ENCODE measurements at places on chromosomes 4 and X. TPM values are rescaled to one million over a fixed set of nuclear protein-coding genes. Genes with fewer than 3 reads are reported as not detected.

GRCh38 chr4:73901031-73901430 is 31.8 kb downstream of the CXCL1 start:
- DNase-seq, result peak; percentile 37

The C1QTNF7 gene
- total RNA-seq, result 0.28 TPM

The SPANXC gene
- not detected for total RNA-seq

- no peak for DNase-seq
These were observed 1.0 kb downstream of the UBL4A start for GRCh38 chrX:154485150-154486051.

- DNase-seq, result no peak
These were observed 160.3 kb downstream of the CFAP299 start for GRCh38 chr4:80495865-80496264.

The ART3 gene
- total RNA-seq, result not detected

The GPAT3 gene
- 5.3 TPM for total RNA-seq

- peak; percentile 34 for DNase-seq
These were observed 12.7 kb upstream of the ACSL1 start for GRCh38 chr4:184838249-184839074.

The MAGEA2 gene
- total RNA-seq, result not detected

The GABRA4 gene
- 1.8 TPM for total RNA-seq

The STATH gene
- total RNA-seq, result not detected

DNA sequence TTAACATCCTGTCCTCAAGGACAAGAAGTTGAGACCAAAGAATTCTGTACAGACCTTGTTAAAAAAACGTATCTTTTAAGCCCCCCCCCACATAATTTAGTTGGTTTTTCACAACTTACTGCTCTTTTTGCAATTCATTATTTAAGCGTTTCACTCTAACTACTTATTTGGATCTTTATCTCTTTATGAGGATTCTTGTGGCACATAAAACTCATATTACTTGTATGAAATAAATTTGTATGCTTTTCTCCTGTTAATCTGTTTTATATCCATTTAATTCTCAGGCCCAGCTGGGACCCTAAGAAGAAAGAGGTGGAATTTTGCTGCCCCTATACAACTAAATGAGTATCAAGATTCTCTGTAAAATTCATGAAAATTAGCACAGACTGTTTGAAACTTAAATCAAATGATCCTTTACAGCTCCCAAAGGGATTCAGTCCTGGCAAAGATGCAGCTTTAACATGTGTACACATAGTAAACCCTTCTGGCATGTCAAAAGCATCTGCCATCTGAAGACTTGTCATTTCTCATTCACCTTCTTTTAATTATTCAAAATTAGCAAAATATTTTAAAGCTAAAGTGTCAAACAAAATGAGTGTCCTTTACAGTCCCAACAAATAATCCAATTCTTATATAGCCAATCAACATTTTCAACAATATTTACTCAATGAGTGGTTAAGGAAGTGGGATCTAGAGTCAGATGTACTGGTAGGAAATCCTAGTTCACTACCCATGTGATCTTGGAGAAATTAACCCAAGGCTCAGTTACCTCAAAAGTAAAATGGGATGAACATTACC is 17.7 kb downstream of the ARAP2 start:
- DNase-seq, result no peak

- no peak for DNase-seq
These were observed 54.0 kb downstream of the KLHL8 start for GRCh38 chr4:87166296-87166854.

DNA sequence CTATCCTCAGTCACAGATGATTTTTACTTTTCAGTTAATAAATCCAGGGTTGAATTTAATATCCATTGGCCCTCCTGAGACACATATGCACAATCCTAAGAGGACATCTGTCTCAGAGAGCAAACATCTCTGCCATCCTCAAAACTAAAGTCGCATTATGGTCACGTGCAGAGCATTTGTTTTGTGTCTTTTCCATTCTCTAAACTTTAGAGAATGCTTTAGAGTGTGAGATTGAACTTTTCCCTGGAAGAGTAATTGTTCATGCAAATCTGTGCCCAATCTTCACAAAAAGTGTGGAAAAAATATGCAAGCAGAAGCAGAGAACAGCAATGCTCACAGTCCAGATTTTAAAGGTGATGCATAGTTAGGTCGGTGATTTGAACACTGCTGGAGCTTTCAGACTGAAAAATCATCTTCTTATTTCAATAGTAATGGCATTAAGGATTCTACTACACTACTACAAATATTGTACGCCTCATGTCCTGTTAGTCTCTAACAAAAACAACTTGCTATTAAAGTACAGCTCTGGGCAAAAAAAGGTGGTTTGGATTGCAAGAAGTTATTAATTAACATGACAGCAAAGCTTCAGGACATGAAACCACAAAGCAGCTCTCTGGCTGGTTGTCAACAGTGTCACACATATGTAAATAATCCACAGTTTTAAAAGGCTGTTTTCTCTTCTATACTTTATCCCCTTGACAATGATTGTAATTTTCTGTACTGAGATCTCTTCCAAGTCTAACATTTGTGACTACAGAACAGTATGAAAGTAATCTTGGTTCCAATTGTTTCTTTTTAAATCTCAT is 19.9 kb downstream of the DCHS2 start:
- DNase-seq, result no peak

DNA sequence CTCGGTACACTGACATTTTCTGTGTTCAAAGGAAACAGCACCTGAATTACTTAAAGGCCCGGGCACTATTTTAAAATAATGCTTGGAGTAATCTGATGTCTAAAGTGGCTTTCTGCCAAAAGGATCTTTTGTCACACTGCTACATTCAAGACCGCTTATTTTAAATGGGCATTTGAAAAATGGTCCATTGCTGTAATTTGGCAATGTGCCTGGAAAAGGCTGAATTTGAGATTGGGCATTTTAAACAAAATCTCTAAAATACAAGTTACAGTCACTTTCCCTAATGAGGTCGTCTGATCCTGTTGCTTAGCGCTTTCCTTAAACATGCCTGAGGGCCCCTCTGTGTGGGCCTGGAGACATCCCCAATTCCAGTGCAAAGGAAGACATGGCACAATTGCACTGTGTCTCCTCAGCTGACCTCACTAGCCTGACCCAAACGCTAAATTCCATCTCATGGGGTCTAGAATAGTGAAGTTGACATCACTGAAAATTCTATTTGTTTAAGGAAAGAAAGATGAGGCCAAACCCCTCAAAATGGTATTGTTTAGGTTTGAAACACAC is 214.2 kb downstream of the GPC3 start:
- DNase-seq, result no peak

GRCh38 chr4:132662456-132662855 is 486.6 kb upstream of the PCDH10 start:
- no peak for DNase-seq

DNA sequence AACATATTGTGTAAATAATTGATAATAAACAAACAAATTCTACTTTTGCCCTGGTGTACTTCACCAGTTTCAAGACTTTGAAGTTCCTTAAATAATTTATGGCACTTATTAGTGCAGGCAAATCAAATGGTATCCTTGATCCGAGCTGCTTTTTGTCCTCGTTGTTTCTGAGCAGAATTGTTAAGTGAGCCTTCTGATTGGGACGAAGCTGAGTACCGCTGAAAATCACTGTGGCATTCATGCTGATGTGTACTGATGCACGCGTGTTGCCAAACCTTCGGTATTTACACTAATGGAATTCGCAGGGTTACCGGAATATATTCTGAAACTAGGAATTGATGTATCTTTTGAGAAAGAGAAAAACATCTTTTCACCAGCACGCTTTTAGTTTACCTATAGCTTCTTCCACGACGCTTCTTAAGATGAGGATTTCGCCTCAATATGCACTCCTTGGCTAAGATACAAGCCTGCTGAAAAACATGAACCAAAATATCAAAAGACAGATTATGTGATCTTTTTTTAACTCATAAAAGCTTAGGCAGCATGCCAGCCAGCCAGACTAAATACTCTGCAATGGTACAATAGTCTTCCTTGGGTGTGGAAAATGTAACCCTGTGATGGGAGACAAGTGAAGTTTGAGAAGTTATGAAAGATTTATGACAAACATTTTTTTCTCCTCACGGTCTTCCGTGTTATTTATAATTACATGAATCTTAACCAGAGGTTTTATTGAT is 48.9 kb upstream of the TENM3 start:
- DNase-seq, result no peak

DNA sequence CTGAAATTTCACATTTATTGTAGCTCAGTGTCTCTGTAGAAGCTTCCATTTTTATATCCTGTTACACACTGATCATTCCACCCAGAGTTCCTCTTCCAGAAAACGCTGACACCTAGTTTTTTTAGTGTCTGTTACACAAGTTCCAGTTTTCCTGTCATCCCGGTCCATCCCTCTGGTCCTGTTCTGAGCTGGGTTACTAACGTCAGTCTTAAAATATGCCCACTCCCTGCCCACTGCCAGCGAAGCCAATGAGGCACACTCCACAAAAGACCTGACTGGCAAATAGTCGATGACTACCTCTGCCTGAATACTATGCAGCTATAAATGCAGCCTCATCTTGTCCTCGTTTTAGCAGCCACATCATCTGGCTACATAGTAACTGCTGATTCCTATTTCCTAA is 30.9 kb upstream of the DDX3X start:
- DNase-seq, result no peak

DNA sequence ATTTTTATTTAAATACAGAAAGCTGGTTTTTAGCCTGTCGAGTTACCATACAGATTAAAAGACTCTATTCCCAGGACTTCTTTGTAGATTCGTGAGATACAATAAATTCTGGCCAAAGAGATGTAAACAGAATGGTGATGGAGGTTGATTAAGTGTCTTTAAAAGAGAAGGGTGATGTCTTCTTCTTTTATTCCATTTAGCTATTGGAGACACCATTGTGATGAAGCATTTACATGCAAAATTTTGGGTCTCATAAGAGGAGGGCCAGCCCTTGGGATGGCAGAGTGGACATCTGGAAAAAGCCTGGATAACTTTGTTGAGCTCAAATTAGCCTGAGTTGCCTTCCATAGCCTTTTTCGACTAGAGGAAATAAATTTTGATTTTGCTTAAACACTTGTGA is 21.6 kb upstream of the PCDH10 start:
- DNase-seq, result no peak

DNA sequence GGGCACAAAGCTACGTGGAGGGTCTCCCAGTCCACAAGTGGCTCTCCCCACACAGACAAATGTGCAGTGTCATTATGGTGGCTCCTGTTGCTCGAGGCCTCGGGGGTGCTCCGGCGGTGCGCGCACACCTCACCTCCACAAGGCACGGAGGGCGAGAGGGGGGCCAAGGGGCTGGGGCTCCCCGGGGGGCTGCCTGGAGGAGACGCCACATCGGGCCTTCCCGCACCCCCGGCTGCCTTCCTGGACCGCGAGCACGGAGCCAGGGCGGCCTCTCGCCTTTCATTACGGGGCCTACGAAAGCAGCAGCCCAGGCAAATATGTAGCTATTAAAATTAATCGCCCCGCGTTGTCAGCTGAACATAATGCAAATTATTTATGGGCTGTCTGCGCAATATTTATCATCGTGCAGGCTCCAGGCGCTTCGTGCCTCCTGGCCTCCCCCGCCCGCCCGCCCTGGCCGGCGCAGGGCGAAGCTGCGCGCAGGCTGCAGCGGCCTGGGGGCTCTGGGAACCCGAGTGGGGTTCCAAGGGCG is 70.8 kb upstream of the BCOR start:
- DNase-seq, result no peak

DNA sequence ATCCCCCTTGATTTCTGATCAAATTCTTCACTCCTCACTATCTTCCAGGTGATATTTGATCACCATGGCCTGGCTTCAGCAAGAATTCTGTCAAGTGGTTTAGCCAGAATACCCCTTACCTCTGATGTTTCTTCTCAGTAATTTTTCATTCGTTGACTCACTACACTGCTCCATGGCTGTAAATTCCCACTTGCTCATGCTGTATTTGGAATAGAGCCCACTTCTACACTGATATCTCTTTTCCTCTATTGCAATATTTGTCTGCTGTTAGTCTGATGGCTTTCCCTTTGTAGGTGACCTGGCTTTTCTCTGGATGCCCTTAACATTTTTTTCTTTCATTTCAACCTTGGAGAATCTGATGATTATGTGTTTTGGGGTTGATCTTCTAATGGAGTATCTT is 73.9 kb upstream of the DIPK2B start:
- DNase-seq, result peak; percentile 6

DNA sequence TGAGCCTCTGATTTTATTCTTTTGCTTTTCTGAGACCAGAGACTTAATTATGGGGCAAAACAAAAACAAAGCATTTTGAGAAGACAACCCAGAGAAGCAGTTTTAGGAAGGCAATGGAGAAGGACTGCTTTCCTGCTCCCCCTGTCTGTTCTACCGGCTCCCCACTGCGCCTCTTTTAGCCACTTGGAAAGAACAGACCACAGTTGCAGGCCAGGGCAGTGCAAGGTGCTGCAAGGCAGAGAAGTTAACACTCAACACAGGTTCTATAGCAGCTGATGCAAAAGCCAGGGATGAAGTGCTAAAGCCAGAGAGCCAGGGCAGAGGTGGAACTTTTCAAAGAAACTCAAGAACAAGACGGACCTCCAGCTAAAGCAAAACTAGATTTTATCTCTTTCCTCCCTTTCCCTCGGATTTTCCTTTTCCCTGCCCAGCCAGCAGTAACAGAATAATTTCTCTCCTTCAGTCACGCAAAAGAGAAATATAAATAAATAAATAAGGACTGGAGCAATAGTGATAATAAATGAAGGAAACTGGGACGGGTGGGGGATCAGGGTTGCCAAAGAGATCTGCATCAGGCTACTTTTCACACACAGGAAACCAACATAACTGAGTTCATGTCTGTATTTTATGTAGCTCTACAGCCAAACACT is 10.4 kb downstream of the SH3RF1 start:
- no peak for DNase-seq

The TMPRSS11A gene
- total RNA-seq, result not detected

- peak; percentile 30 for DNase-seq
These were observed 47.4 kb upstream of the GPM6B start for GRCh38 chrX:13864264-13864663.

DNA sequence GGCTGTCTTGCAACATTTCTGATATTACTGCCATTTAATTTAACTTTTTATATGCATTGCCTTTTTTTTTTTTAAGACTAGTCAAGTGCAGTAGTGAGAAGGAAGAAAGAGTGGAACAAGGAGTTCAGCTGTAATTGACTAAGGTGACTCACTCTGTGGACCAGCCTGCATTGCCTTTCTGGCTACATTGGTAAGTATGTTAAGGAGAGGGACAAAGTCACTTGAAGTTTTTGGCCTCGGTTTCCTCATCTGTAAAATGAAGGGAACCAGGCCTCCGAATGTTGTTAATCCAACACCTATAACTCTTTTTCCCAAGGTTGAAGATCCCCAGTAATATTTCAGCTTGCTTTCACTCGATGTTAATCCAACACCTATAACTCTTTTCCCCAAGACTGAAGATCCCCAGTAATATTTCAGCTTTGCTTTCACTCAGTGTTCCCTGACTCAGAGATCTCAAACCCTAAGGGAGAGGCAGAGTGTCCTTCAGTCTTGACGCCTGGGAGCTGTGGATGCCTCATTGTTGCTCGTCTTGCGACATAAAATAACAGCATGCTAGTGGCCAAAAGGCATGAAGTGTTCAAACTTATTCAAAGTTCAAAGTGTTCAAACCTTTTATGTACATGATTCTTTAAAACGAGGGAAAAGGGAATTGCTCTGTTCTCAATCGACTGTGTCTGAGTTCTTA is 102.0 kb downstream of the SORBS2 start:
- DNase-seq, result no peak

The IL13RA1 gene
- 35.6 TPM for total RNA-seq
